Activated CD4-positive, alpha-beta T cell treated with anti-CD3 and anti-CD28 coated beads, Interleukin-2, amount 10 ng/mL, durations not matched to agents 7 days and 5 days (primary cell): ENCODE measurements at places on chromosomes 6 and 20. TPM values are rescaled to one million over a fixed set of nuclear protein-coding genes. Genes with fewer than 3 reads are reported as not detected.
A peak's percentile ranks its signal among the peaks of the same experiment; 100 is the strongest.

DNA sequence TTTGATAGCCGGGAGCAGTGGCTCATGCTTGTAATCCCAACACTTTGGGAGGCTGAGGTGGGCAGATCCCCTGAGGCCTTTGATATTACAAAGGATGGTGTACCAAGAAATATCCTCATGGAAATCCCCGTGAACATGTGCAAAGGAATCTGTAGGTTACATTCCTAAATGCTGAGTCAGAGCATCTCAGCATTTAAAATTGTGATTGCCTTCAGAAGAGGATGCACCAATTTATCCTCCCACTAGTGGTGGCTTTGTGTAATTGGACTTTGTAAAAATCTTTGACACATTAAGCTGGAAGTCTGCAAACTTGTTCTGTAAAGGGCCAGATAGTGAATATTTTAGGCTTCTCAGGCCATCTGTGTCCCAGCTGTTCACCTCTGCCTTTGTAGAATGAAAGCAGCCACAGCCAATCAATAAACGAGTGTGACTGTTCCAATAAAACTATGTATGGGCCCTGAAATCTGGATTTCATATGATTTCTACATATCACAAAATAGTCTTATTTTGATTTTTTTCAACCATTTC is 11.8 kb downstream of the TMEM14B start:
- H3K4me1 ChIP-seq, result peaks cover 13% of the 10 kb centered on the region
- no peak for DNase-seq
- peaks cover 59% of the 10 kb centered on the region for H3K36me3 ChIP-seq
- H3K27ac ChIP-seq, result peak overlapping the region; percentile 9
- H3K4me3 ChIP-seq, result no peak overlapping the region
- no peaks in the 10 kb centered on the region for H3K27me3 ChIP-seq

Gene OR2J2
- total RNA-seq, result not detected

GRCh38 chr6:105449756-105450390 is 47.0 kb upstream of the PREP start:
- peaks cover 11% of the 10 kb centered on the region for H3K27me3 ChIP-seq
- H3K4me1 ChIP-seq, result peaks cover 10% of the 10 kb centered on the region
- H3K4me3 ChIP-seq, result no peak overlapping the region
- H3K27ac ChIP-seq, result no peak overlapping the region
- H3K36me3 ChIP-seq, result no peaks in the 10 kb centered on the region
- no peak for DNase-seq

- no peaks in the 10 kb centered on the region for H3K4me1 ChIP-seq
- no peak overlapping the region for H3K27ac ChIP-seq
- H3K4me3 ChIP-seq, result no peak overlapping the region
- no peaks in the 10 kb centered on the region for H3K36me3 ChIP-seq
- no peak for DNase-seq
- no peaks in the 10 kb centered on the region for H3K27me3 ChIP-seq
Observed at GRCh38 chr6:148055419-148055818, 287.2 kb upstream of the SASH1 start.

DNA sequence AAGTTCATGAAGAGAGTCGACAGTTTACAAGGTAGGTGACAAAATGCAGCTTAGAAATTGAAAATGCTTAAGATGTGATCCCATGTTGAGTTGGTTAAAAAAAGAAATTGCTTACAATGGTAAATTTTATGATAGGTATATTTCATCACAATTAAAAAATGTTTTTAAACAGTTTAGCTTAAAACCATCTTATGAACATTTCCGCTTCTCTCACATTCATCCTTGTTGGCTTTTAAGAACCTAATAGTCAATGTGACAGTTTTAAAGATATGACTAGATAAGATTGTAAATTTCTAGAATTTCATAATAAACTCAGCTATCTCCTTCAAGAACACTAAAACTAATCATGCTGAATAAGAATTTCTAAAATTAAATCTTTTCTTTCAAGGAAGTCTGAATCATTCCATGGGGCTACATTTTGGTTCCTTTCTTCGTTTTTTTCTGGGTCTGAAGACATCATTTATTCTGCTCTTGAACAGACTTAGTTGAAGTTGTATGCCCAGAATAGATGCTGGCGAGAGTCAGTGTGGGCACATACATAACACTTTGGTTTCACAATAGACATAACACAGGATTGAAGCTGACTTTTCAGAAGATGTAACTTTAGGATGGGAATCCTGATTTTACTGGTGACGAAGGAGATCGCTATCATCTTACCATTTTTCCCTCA is 35.9 kb upstream of the LTV1 start:
- H3K4me1 ChIP-seq, result peaks cover 8% of the 10 kb centered on the region
- H3K36me3 ChIP-seq, result peaks cover 16% of the 10 kb centered on the region
- H3K27me3 ChIP-seq, result no peaks in the 10 kb centered on the region
- no peak for DNase-seq
- no peak overlapping the region for H3K4me3 ChIP-seq

Gene PDYN
- total RNA-seq, result not detected

Gene ARHGAP18
- total RNA-seq, result 7.5 TPM

Gene FRMD1
- not detected for total RNA-seq

Gene ADTRP
- total RNA-seq, result 2.5 TPM

DNA sequence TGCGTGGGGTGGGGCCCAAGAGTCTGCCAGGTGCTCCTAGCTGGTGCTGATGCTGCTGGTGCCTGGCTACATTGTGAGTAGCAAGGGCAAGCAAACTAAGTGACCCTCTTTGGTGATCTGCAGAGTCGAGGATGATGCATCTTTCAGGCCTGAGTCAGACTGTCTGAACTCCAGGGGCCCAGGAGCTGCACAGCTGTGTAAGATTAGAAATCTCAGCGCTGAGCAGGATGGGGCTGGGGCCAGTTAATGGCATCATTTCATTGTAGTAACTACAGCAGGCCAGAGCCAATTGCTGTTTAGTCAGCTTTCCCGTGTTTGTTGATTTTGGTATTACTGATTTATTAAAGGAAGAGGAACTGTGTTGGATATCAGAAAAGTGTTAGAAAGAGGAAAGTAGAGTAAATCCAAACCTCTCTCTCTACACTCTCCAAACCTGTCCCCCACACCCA is 365.2 kb downstream of the PAX1 start:
- H3K4me1 ChIP-seq, result no peaks in the 10 kb centered on the region
- no peaks in the 10 kb centered on the region for H3K36me3 ChIP-seq
- H3K4me3 ChIP-seq, result no peak overlapping the region
- no peaks in the 10 kb centered on the region for H3K27me3 ChIP-seq
- H3K27ac ChIP-seq, result no peak overlapping the region

DNA sequence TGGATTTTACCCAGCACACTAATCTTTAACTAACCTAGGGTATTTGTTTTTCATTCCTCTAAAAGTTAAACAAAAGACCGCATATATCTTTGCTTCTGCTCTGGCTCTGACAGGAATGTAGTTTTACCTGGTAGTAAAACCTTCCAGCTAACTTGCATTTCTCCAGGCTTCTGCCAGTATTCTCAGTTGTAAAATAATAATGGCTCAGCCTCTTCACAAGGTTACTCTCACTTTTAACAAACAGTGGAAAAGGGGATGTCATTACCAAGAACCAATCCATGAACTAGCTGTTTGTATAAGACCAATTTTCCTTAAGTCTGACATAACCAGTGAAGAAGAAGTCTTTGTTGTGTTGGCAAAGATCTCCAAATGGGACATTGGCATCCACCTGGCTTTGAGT is 10.0 kb downstream of the THBS2 start:
- no peak overlapping the region for H3K4me3 ChIP-seq
- H3K36me3 ChIP-seq, result no peaks in the 10 kb centered on the region
- H3K4me1 ChIP-seq, result no peaks in the 10 kb centered on the region
- H3K27me3 ChIP-seq, result no peaks in the 10 kb centered on the region

DNA sequence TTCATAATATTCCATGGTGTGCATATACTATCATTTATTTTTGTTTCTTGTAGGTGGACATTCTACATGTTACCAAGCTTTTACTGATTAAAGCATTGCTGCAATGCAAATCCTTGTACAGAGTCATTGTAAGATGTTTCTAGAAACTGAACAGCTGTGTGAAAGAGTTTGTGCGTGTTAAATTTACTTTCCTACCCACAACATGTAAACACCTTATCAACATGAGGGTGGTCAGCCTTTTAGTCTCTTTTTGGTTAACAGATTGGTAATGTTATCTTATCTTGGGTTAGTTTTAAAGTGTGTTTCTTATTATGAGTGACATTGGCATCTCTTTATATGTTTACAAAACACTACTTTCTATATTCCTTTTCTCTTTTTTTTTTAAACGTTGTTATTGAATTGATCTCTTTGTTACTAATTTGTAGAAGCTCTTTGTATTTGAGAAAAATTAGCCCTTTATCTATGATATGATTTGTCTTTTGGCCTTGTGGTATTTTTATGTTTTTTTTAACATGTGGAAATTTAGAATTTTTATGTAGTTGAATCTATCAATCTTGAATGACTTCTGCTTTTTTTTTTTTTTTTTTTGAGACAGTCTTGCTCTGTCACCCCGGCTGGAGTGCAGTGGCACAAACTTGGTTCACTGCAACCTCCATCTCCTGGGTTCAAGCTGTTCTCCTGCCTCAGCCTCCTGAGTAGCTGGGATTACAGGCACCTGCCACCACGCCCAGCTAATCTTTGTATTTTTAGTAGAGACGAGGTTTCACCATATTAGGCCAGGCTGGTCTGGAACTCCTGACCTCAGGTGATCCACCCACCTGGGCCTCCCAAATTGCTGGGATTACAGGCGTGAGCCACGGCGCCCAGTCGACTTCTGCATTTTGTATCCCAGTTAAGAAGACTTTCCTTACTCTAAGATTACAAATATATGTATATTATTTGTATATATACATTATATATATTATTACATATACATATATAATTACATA is 112.1 kb downstream of the TCP11 start:
- H3K4me3 ChIP-seq, result no peak overlapping the region
- no peaks in the 10 kb centered on the region for H3K4me1 ChIP-seq
- H3K27me3 ChIP-seq, result no peaks in the 10 kb centered on the region
- H3K36me3 ChIP-seq, result no peaks in the 10 kb centered on the region
- no peak for DNase-seq

DNA sequence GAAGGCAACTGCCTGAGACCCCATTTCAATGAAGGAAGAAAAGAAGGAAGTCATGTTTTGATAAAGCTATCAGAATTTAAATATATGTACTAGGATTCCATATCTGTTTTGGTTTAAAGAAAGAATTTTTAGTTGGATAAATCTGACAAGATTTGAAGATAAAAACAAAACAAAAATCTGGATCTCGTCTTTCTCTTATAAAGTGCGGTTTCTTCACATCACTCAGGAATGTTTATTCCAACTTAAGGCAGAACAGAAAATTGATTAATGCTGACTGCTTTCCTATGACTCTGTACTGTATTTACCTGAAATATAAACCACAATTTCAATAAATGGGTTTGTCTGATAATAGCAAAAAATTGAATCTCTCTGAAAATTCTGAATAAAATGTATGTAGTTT is 439.7 kb downstream of the RFPL4B start:
- H3K36me3 ChIP-seq, result no peaks in the 10 kb centered on the region
- H3K27ac ChIP-seq, result no peak overlapping the region
- H3K27me3 ChIP-seq, result no peaks in the 10 kb centered on the region
- H3K4me3 ChIP-seq, result no peak overlapping the region
- no peaks in the 10 kb centered on the region for H3K4me1 ChIP-seq
- no peak for DNase-seq

Gene MUC22
- not detected for total RNA-seq

Gene ZNF391
- total RNA-seq, result 3.2 TPM

Gene PTPRA
- total RNA-seq, result 83.9 TPM
